H9 (cell line): ENCODE measurements at places on chromosomes 2 and 18.
A peak's percentile ranks its signal among the peaks of the same experiment; 100 is the strongest.

DNA sequence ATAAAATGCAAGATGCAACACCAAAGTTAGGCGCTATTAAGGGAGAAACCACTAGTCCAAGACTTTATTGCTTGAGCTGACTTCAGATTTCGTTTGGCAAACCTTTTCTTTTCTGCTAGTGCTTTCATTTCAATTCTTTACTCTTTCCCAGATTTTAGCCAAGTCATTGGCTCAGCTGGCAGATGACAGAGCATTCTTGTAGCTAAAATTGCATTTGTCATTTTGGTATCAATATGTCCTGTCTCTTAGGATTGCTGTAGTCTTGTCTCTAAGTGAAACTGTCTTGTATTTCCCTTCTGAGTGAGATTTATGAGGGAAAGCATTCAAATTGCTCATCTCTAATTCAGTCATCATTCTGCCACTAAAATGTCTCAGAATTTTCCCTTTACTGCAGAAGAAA is 335.1 kb downstream of the METTL4 start:
- DNase-seq = no peak

- DNase-seq = peak; percentile 38
Measured at GRCh38 chr2:54455131-54455562, 980 bp upstream of the SPTBN1 start.

DNA sequence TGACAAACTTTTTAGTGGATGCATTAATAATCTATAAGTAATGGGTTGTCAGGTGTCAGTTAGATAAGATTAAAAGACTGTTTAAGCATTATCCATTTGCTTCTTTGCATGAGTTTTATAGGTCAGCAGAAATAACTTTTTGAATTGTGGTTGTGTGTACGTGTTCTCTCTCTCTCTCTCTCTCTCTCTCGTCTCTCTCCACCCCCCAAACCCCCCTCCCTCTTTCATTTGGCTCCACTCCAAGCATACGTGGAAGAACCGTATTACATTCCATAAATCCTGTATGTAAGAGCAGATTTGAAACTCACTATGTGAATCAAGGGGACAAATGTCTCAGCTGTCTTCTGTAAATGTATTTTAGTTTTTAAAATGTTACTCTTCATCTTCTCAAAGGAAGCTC is 120.2 kb downstream of the MEIS1 start:
- no peak for DNase-seq

DNA sequence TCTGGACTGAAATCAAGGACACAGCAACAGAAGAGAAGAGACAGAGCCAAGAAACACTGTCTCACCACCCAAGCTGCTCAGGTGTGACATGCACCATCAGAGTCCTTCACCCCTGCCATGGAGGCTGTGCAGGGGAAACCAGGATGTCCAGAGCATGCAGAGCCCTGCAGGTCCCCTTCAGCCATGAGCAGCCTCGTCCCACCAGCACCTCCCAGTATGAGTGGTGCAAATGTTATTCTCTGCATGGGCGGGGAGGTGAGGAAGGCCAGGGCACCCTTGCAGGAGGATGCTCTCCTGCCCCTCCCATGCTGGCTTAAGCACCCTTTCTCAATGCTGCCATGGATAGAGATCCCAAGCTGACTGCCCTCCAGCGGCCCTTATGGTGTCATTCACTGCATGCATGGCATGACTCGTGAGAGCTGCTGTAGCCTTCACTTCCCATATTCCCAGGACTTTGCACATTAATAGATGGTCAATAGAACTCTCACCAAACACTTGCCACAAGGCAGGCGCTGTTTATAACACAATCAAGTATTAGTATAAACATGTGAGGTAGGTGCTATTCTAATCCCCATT is 171.0 kb downstream of the ANAPC1 start:
- no peak for DNase-seq

GRCh38 chr2:43052204-43052943 is 174.0 kb downstream of the ZFP36L2 start:
- DNase-seq = no peak

DNA sequence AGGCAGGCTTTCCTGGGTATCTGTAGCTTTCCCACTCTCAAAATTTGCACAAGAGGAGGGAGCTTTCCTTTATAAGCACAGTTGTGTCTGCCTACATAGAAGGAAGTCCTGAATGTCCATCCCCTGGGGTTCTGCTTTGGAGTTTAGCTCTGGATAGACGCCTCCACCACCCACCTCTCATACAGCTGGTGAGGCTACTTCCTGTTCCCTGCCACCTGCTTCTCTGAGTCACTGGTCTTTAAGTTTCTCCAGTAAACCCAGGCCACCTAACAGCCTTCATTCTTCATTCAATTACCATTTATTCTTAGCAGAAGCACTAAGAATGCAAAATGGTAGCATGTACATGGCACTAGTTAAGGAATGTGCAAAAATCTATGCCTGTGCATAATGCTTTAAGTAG is 407.8 kb downstream of the CDH2 start:
- DNase-seq = no peak

- DNase-seq = peak; percentile 63
Measured at GRCh38 chr2:230956827-230957755, 32.0 kb upstream of the GPR55 start.

DNA sequence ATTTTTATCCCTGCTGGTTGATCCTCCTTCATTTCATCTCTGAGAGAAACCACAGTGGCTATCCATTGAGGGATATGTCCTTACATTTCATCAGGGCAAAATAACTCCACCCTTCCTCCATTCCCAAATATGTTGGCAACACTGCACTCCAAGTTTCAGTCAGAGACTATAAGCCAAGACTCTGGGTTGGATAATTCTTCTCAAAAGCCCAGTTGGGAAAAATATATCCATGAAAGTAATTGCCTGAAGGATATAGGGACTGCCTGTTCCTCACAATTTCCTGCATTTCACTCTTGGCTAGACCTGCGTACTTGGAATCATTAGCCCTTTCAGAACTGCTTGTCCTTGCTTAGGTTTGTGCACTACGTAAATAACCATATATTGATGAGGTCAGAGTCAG is 27.9 kb upstream of the EPB41L3 start:
- DNase-seq = no peak

DNA sequence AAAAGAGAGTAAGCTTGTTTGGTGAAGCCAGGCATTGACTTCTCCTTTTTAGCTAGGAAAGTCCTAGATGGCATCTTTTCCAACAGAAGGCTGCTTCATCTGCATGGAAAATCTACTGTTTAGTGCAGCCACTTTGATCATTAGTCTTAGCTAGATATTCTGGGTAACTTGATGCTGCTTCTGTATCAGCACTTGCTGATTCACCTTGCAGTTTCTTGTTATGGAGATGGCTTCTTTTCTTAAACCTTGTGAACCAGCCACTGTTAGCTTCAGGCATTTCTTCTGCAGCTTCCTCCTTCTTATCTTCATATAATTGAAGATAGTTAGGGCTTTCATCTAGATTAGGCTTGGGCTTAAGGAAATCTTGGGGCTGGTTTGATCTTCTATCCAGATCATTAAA is 639.7 kb downstream of the TDRD15 start:
- DNase-seq = no peak

DNA sequence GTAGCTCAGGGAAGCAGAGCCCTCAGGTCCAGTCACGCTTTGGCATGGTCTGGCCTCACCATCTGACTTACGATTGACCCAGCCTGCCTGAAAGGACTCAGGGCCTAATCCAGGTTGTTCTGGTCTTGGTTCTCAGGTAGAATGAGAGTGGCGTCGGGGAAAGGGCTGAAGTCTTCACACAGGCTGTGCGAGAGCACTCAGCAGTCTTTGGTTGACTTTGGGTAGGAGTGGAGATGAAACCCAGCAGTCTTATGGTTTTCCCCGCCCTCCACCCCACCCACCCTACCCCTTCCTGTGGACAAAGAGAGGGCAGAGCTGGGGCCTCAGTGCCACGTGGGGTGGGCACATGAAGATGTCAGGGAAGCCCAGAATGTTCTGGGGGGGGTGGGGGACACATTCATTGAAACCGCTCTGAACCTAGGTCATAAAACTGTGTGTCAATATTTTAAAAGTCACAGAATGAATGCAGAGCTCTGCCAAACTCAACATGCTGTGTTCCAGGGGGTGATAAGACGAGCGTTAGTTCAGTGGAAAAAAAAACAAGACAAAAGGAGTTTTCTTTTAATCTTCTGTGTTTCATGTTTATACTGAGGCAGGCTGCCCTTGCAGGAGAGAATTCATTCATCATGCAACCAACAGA is 58.6 kb upstream of the ALPP start:
- DNase-seq = no peak
